ENCODE measurements at places on chromosomes 7 and 10. TPM values are rescaled to one million over a fixed set of nuclear protein-coding genes. Genes with fewer than 3 reads are reported as not detected.

The LIPF gene
- total RNA-seq = not detected

The NOS3 gene
- total RNA-seq = not detected

The OLAH gene
- total RNA-seq = 3.4 TPM

The TMEM176A gene
- total RNA-seq = not detected

The TACC2 gene
- total RNA-seq = 36.2 TPM

The ZNF248 gene
- total RNA-seq = 4.9 TPM

The AUTS2 gene
- 40.8 TPM for total RNA-seq

DNA sequence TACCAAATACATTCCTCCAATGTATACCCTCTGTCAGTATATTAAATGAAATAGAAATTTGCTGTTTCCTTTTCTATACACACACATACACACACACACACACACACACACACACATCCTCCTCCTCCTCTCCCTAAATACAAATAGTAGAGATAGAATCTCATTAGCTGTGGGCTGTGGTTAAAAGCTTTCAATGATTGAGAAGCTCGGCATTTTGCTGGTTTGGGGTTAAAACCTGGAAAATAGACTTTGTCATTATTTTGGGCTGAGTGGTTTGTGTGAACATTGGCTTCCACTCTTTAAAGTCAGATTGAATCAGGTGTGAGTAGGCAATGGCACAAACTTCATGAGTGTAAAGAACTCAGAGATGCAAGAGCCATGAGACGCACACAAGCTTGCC lies 596.0 kb downstream of the XPNPEP1 start:
- H3K4me1 ChIP-seq = no peaks in the 10 kb centered on the region
- no peak for DNase-seq
- H3K27me3 ChIP-seq = peaks cover 2% of the 10 kb centered on the region
- H3K4me3 ChIP-seq = no peak overlapping the region
- no peaks in the 10 kb centered on the region for H3K36me3 ChIP-seq

DNA sequence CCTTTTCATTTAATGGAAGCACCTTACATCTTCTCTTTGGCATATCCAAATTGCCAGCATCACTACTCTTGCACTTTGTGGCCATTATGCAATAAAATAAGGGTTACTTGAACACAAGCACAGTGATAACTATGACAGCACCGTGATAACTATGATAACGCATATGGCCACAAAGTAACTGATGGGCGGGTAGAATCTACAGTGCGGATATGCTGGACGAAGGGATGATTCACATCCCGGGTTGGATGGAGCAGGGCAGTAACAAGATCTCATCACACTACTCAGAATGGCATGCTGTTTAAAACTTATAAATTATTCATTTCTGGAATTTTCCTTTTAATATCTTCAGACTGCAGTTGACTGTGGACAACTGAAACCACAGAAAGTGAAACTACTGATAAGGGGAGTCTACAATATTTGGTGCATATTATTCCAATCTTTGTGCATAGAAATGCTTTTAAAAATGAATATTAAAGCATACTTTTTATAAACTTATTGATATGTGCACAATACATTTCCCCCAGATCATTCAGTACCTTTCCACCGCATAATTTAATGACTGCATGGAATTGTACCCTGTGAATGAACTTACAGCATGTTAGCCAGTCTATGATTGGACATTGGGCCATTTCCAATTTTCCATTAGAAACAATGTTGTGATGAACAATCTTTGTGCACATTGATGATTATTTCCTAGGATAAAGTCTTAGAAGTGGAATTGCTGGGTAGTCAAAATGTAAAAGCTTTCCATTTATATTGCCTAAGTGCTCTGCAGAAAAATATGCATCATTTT lies 136.4 kb downstream of the WNT2 start:
- peaks cover 64% of the 10 kb centered on the region for H3K4me1 ChIP-seq
- peaks cover 27% of the 10 kb centered on the region for H3K36me3 ChIP-seq
- no peaks in the 10 kb centered on the region for H3K27me3 ChIP-seq
- DNase-seq = no peak
- H3K27ac ChIP-seq = peak overlapping the region; percentile 39

DNA sequence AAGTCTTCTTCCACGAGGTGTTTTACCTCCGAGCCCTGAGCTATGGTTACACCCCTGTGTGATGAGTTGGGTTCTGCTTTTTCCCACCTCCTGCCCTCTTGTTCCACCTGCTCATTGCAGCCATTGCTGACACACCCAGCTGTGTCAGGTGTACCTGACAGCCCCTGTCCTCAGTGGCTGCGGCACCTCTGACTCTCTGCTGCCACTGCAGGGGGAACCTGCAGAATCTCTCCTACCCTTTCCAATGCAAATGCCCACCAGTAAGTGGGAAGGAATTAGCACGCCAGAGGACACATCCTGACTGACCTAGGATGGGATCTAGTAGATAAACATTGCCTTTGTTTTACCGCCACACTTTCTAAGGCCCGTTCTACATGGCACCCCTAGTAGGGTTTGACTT lies 600.9 kb upstream of the MKI67 start:
- no peak overlapping the region for H3K27ac ChIP-seq
- no peaks in the 10 kb centered on the region for H3K36me3 ChIP-seq

DNA sequence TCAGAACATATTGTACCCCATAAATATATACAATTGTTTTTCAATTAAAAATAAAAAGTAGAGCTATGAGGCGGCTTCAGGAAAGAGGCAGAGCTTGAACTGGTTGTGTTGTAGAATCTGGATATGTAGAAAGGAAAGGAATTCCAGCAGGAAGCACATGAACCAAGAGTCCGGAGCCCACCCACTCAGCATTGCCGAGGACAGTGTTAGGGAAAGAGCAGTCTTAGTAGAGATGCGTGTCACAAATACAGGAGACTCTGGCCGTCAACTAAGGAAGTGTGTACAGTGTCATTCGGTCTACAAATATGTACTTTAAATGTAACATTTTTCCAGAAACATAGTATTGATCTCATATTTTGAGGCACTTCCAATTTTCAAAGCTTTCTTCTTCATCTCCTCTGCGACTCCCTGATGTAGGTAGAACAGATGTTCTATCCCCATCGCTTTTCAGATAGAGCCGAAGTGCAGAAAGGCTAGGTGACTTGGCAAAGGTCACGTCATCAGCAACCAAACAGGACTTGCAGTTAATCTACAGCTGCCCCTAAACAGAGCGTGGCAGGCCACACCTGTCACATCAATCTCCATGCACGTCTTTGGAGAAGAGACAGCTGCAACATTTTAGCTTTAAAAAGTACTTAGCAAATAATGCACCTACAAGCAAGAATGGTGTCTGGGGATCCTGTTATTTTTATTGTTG lies 25.3 kb upstream of the GJD4 start:
- H3K4me3 ChIP-seq = no peak overlapping the region
- H3K27me3 ChIP-seq = no peaks in the 10 kb centered on the region
- H3K27ac ChIP-seq = no peak overlapping the region

DNA sequence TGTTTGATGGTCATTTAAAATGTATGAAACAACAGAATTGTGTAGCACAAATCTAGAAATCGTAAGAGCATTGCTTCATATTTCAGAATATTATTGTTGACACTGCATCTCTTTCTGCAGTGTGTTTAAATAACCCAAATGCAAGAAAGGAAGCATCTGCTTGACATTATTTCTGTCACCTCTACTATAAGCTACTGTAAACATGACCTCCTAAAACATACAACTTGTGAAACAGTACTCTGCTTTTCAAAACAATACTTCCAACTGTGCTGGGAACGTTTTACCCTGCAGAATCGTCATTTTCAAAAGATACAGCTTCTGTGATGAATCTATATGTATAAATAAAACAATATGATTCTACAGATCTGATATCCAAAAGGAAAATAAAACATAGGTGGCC lies 82.0 kb downstream of the RNF133 start:
- H3K27ac ChIP-seq = no peak overlapping the region
- peaks cover 3% of the 10 kb centered on the region for H3K27me3 ChIP-seq

DNA sequence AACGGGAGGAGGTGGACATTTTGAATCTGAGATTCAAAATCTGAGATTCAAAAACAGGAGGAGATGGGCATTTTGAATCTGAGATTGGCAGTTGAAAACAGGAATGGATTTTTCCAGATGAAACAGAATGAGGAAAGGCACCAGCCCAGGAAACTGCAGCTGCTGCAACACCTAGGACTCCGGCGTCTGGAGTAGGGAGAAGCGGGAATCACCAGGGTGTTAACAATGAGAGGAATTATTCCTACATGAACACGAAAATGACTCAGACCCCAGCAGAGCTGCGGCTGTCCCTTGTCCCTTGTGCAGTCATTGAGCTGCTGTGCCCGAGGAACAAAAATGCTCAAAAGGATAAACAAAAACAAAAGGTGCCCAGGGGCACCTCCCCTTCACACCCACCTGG lies 59.9 kb upstream of the KAT6B start:
- H3K27ac ChIP-seq = no peak overlapping the region
- no peaks in the 10 kb centered on the region for H3K4me1 ChIP-seq
- H3K36me3 ChIP-seq = no peaks in the 10 kb centered on the region
- H3K4me3 ChIP-seq = peak overlapping the region; percentile 0

DNA sequence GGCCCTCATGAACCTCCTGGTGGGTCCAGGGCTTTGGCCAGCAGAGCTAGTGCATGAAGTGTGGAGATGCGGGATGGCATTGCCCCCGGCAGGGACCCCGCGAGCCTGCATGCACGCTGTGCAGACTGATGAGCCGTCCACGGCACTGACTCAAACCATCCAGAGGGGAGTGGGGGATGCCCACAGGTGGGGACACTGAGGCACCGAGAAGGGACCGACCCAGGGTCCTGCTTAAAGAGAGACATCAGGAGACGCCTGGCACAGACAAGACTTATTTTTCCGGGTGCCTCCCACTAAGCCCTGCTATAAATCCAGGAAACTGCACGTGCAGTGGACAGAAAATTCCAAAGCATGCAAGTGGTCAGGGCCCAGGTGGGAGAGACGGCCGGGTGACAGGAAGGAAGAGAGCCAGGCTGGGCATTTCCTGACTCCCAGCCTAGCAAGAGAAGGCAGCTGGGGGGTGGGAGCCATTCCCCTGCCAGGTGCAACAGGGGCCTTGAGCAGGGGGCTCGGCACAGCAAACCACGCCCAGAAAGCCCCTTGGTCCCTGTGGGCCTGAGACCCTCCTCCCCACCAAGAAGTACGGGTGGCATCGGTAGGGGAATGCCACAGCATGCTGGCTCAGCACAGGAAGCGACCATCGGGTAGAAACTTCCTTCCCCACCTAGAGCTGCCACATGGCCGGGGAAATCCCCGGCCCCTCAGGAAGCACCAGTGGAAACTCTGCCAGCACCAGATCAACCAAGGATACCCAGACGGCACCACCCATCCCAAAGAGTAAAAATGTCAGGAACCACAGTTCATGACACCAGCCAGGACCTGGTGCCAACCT lies 91.5 kb downstream of the FOXL3 start:
- no peak overlapping the region for H3K27ac ChIP-seq
- H3K4me3 ChIP-seq = no peak overlapping the region
- H3K36me3 ChIP-seq = peaks cover 8% of the 10 kb centered on the region

GRCh38 chr10:97065128-97065527 lies 120.6 kb downstream of the SLIT1 start:
- no peak overlapping the region for H3K4me3 ChIP-seq
- H3K36me3 ChIP-seq = no peaks in the 10 kb centered on the region
- no peaks in the 10 kb centered on the region for H3K4me1 ChIP-seq
- H3K27me3 ChIP-seq = peaks cover 41% of the 10 kb centered on the region

GRCh38 chr7:148815612-148816011 lies 68.5 kb downstream of the EZH2 start:
- peaks cover 60% of the 10 kb centered on the region for H3K4me1 ChIP-seq
- no peak for DNase-seq
- no peak overlapping the region for H3K27ac ChIP-seq

- H3K36me3 ChIP-seq = no peaks in the 10 kb centered on the region
- no peak overlapping the region for H3K27ac ChIP-seq
- no peak for DNase-seq
- no peaks in the 10 kb centered on the region for H3K4me1 ChIP-seq
These were observed 1570.6 kb upstream of the LRRTM3 start for GRCh38 chr10:65355141-65355680.

GRCh38 chr7:128176696-128177095 lies 64.4 kb upstream of the LEP start:
- H3K4me1 ChIP-seq = no peaks in the 10 kb centered on the region
- no peak for DNase-seq
- no peaks in the 10 kb centered on the region for H3K36me3 ChIP-seq
- H3K27me3 ChIP-seq = peaks cover 73% of the 10 kb centered on the region
- H3K27ac ChIP-seq = no peak overlapping the region

DNA sequence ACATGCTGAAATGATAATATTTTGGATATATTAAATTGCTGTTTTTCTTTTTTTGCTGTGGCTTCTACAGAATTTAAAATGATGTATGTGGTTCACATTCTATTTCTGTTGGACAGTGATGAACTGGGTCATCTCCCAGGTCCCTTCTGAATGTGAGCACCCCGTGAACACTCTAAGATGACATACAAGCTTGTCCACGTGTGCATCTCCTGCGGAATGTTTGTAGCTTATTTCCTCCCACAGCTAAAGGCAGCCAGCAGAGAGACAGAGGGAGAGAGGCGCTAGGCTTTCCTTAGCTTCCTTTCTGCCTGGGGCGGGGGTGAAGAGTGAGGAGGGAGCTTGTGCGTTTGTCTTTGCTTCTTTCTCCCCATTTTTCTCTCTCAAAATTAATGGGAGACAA lies 219.1 kb downstream of the EMX2 start:
- no peak overlapping the region for H3K27ac ChIP-seq
- no peaks in the 10 kb centered on the region for H3K36me3 ChIP-seq
- no peak overlapping the region for H3K4me3 ChIP-seq
- peaks cover 17% of the 10 kb centered on the region for H3K4me1 ChIP-seq

DNA sequence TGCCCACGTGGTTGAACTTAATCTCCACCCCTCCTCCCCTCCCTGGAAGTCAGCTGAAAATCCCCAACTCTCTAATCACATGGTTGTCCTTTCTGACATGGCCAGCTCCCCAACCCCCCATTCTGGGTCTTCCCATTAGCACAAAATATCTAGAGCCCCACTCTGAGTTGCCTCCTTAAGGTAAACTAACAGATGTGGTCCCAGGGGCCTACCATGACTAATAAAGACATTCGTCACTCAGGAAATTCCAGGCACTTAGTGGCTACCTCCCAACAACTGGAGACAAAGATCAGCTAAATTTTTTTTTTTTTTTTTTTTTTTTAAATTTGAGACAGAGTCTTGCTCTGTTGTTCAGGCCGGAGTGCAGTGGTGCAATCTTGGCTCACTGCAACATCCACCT lies 21.1 kb downstream of the CCDC126 start:
- no peak overlapping the region for H3K4me3 ChIP-seq
- no peak overlapping the region for H3K27ac ChIP-seq
- no peaks in the 10 kb centered on the region for H3K27me3 ChIP-seq

DNA sequence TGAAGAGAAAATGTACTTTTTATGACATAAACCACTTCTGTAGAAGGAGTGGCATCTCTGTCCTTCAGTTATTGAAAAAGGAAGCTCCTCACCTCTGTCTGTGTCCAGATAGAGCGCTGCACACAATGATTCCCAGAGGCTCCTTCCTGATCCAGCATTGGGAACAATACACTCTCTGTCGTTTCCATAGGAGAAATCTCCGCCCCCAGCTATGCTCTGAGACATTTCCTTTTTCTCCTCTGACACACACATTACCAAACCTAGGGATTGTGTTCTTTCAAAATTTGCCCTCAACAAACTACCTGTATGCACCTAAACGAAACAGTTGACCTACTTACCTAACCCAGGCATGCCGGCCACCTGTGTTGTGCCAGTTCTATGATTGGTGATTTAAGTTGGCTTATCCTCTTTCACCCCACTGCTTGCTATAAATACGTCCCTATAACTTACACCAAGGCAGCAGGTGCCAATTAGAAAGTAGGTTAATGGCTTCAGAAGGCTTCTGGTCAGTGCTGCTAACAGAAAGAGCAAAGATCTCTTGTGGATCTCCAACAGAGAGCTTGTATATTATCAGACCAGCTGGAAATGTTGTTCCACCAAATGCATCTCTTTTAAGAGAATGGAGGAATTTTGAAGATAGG lies 140.1 kb upstream of the JCAD start:
- peaks cover 19% of the 10 kb centered on the region for H3K27me3 ChIP-seq
- DNase-seq = no peak
- H3K36me3 ChIP-seq = peaks cover 4% of the 10 kb centered on the region
- no peak overlapping the region for H3K27ac ChIP-seq
- no peak overlapping the region for H3K4me3 ChIP-seq

Data from chondrocyte (in vitro differentiated cells).